WTC11 (cell line): ENCODE measurements at places on chromosomes 6 and 20.

- no peak for DNase-seq
Measured at GRCh38 chr6:104580452-104580851, 279.3 kb downstream of the HACE1 start.

DNA sequence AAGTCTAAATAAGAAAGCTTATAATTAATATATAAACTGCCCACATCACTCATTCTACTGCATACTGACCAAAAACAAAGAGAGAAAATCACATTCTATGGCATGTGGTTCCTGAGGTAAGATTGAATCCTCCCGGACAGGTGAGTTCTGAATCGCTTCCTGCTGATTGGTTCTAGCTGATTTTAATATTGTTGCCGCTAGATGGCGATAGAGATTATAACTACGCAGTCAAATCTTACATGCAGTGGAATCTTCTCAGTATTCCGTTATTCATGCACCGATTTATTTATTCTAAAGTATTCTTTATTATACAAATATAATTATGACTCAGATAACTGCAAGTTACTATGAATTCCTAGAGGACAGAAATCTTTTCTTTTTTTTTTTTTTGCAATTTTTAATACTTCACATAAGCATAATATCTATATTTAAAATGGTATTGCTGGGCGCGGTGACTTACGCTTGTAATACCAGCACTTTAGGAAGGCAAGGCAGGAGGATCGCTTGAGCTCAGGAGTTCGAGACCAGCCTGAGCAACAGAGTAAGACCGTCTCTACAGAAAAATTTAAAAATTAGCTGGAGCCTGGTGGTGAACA is 24.2 kb upstream of the TMX4 start:
- DNase-seq: no peak

DNA sequence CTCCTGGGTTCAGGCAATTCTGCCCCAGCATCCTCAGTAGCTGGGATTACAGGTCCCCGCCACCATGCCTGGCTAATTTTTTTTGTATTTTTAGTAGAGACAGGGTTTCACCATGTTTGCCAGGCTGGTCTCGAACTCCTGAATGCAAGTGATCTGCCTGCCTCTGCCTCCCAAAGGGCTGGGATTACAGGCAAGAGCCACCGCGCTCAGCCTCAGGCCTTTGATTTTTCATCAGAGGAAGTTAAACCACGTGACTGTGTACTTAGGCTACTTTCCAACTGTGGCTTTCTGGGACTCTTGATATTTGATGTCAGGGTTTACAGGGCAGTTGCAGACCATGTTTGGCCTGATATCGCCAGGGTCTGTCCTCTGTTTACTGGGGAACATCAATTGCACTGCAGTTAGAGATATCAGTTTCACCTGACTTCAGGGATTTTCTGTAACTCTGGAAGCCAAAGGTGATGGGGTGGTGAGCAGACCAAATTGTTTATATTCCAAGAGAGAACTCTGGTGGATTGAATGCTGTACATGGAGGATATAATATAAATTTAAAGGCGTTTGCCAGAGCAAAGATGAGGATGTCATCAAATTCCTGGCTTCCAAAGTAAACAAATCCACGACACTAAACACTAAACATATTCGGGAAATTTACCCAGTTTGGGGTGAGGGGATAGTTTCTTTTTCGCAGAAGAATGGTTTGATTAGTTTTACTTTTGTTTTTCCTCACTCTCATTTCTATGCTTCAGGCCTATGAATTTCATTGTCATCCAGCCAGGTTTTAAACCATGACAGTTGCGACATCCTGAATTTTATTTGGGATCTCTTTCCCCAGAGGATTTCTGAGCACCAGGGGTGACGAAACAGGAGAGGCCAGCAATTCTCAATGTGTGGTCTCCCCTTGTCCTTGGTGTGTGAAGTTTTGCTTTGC is 4.2 kb downstream of the PSMF1 start:
- DNase-seq: no peak

GRCh38 chr20:3235666-3236324 is 3.2 kb downstream of the SLC4A11 start:
- DNase-seq: no peak

DNA sequence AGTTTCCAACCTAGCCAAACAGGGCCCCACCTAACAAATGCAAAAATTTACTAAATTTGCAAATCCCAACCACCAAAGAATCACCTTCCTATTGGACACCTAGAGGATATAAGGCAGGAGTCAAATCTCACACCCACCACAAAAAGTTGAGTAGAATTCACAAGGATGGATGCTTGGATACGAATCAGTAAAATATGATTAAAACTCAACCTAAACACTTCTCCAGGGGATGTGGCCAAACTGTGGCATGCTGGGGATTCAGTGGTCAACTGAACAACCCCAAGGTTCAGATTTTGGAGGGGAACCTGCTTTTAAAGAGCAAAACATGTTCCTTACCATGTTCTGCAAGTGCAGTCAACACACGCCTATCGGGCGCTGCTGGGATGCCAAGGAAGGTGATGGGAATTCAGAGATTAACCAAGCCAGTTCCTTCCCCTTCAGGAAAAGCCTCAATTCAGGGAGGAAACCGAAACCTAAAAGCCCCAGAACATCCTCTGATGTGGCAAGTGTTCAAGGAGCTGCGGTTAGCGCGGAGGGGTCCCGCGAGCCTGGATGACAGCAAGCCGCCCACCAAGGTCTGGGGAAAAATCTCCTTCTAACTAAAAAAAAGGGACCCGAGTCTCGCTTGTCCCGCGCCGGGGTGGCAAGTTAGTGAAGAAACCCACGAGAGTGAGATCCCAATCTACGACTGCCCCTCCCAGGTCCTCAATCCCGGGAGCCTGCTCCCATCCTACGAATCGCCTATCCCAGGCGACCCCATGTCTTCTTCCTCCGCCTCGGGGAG is 902 bp downstream of the SAMHD1 start:
- DNase-seq: peak; percentile 25

DNA sequence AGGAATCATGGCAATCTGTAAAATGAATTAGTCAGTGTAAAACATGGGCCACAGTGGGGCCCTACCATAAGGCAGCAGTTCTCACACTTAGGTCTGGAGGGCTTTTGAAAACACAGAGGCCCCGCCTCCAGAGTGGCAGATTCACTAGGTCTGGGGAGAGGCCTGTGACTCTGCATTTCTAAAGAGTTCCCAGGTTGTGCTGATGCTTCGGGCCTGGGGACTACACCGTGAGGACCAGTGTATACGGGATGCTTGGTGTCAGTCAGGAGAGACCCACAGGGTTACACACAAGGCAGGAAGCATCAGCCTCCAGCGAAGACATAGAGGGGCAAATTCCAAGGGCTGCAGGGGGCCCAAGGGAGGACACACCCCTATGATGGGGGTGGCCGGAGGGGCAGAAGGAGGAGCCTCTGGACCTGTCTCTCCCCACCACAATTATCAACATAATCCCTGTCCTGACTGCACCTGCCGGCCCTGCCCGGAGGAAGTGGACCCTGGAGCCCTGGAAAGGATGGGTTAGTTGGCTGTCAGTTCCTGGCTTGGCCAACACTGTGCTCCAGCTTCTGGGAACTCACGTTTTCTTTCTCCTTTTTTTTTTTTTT is 46.7 kb downstream of the FGD2 start:
- peak; percentile 82 for DNase-seq
